ENCODE measurements at places on chromosomes 11 and 22.
A peak's percentile ranks its signal among the peaks of the same experiment; 100 is the strongest.

DNA sequence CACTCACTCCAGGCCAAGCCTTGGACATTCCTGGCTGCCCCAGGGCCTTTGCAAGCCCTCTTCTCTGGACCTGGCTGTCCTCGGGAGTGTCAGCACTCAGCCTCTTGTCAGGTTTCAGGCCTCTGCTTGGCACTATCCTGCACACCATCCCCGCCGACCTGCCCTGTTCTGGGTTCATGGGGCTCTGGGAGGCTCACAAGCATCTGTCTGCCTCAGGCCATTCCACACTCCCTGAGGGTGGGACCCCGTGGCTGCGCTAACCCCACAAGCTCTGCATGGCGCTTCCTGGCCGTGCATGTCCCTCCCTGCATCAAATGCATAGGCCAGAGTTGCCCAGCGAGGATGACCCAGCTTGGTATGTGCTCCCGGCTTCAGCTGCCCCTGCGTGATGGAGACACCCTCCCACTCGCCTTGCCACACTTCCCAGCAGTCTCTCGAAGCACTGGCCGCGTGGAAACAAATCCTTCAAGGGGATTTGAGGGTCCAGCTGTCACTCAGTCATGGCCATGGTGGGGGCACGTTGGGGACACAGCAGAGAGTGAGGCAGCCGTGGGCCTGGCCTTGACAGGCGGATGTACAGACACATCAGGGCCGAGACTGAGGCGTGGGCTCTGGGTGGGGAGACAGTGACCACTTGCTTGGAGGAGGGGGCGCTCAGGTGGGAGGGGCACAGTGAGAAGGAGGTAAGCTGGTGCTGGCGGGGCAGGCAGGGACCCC is 87.3 kb downstream of the KCNQ1 start:
- peaks cover 22% of the 10 kb centered on the region for H3K4me1 ChIP-seq
- no peak overlapping the region for H3K27ac ChIP-seq
- H3K27me3 ChIP-seq = peaks cover 10% of the 10 kb centered on the region
- no peaks in the 10 kb centered on the region for H3K36me3 ChIP-seq
- DNase-seq = no peak

GRCh38 chr11:64124147-64124546 is 41.8 kb downstream of the MACROD1 start:
- H3K4me1 ChIP-seq = peaks cover 37% of the 10 kb centered on the region
- H3K4me3 ChIP-seq = no peak overlapping the region
- no peaks in the 10 kb centered on the region for H3K36me3 ChIP-seq
- no peak overlapping the region for H3K27ac ChIP-seq

- H3K4me1 ChIP-seq = peaks cover 48% of the 10 kb centered on the region
- DNase-seq = no peak
- no peaks in the 10 kb centered on the region for H3K36me3 ChIP-seq
- peak overlapping the region; percentile 63 for H3K27ac ChIP-seq
- no peaks in the 10 kb centered on the region for H3K27me3 ChIP-seq
Observed at GRCh38 chr22:40533712-40534378, 102.7 kb downstream of the MRTFA start.

DNA sequence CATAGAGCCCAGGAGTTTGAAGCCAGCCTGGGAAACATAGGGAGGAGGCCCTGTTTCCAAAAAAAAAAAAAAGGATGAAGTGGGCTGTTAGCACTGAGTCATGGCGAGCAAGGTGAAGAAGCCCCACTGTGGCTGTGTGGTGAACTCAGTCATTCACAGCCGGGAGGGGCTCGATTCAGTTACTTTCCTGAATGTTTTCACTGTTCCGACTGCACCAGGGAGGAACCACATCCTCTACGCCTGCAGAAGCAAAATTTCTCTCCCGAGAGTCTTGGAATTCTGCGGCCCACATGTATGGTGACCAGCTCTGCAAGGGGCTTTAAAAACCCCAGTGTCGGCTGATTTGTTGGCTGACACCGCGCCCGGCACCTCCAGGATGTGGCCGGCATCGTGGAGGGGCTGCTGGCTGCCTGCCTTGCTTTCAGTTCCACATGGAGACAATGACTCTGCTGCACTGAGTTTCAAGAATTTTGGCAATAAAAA is 27.8 kb upstream of the GRAMD4 start:
- H3K4me1 ChIP-seq = peaks cover 80% of the 10 kb centered on the region
- peak overlapping the region; percentile 24 for H3K4me3 ChIP-seq
- H3K27me3 ChIP-seq = no peaks in the 10 kb centered on the region
- DNase-seq = no peak
- H3K36me3 ChIP-seq = no peaks in the 10 kb centered on the region

DNA sequence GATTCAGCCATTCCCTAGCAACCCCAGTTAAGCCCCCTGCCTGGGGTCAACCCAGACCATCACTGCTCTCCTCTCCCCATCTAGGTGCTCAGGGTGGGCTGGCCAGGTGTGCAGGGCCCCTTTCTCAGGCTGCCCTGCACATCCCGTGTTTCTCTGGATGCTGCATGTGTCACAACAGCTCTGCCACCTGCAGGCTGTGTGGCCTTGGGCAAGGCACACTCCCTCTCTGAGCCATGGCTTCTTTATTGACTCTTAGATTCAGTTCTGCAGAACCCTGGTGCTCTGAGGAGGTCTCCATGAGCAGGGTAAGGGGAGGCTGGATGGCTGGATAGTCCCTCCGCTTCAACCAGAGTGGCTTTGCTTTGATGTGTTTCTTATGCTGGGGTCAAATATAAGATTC is 24.6 kb downstream of the RPS6KA4 start:
- no peaks in the 10 kb centered on the region for H3K27me3 ChIP-seq
- H3K4me3 ChIP-seq = no peak overlapping the region
